T-cell (primary cell): ENCODE measurements at places on chromosomes 5 and 9. TPM values are rescaled to one million over a fixed set of nuclear protein-coding genes. Genes with fewer than 3 reads are reported as not detected.

The ARHGEF28 gene
- 0.29 TPM for total RNA-seq

DNA sequence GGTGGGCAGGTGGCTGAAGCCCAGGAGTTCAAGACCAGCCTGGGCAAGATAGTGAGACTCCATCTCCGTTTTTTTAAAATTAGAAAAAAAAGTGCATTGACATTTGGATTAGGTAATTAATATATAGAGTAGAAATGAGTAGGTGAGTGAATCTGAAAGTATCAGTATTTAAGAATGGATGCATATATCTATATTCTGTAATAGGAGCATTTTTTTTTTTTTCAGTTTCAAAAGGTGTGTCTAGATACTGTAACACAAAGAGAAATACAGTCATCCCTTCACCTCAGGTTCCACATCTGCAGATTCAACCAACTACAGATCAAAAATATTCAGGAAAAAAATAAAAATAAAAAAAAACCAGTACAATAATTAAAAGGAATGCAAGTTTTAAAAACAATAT lies 50.8 kb downstream of the RBM27 start:
- no peak for DNase-seq

DNA sequence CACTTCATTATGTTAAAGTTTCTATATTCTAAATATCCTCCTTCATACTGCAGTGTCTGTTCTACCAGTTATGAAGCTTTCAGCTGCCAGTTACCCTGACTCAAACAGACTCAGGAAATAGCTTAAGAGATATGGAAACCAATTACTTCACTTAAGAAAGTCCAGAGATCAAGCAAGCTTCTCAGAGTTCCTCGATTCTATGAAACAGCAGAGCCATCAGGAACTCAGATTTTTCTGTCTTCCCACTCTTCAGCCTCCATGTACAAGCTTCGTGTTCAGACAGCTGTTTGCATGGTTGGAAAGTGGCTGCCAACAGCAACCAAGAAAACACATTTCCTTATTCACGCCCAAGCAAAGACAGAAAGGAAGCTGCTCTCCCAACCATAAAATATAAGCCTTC lies 216.1 kb downstream of the ACTL7B start:
- no peak for DNase-seq

The SIL1 gene
- 15.1 TPM for total RNA-seq

DNA sequence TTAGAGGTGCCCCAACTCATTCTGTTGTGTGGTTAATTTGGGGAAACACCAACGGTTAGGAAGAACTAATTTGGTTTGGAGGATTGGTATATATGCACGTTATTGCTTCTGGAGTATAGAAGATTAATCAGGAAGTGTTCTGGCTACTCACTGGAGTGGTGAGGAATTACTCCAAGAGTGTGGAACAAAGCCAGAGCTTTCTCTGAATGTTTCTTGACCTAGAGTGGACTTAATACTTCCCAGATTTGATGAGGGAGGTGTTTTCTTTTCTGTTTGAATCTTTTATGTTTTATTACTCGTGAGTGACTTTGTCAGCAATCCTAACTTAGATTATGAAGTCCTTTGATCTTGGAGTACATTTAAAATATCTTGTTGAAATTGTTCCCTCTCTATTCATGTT lies 163.7 kb downstream of the MAN2A1 start:
- DNase-seq = no peak

The SPTAN1 gene
- total RNA-seq = 594 TPM

The FOXD1 gene
- total RNA-seq = 0.39 TPM

The NFIB gene
- 0.36 TPM for total RNA-seq

GRCh38 chr5:174327317-174327864 lies 281.9 kb downstream of the NSG2 start:
- DNase-seq = no peak

GRCh38 chr5:151592855-151593408 lies 1.8 kb upstream of the FAT2 start:
- DNase-seq = no peak

GRCh38 chr5:150516011-150516410 lies 8.1 kb downstream of the NDST1 start:
- no peak for DNase-seq

- DNase-seq = no peak
These were observed 133.5 kb downstream of the MED27 start for GRCh38 chr9:131946180-131946579.

- no peak for DNase-seq
These were observed 51.1 kb downstream of the ELL2 start for GRCh38 chr5:95910521-95910920.

The HMMR gene
- 0.41 TPM for total RNA-seq

DNA sequence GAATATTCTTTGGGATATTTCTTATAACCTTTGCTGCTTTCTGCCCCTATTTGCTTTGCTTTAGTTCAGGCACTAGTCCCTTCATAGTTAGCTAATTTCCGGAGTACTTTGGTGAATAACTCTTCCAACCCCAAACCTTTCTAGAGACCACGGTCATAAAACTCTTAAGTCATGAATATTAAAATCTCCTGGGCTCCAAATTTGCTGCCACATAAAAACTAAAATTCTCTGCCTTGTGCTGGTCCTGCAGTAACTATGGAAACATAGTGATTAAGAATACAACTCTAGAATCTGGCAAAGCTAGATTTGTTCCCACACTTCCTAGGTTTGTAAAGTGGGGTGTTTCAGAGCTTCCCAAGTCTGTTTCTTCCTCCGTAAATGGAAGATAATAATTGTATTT lies 10.0 kb upstream of the ACTBL2 start:
- DNase-seq = no peak

DNA sequence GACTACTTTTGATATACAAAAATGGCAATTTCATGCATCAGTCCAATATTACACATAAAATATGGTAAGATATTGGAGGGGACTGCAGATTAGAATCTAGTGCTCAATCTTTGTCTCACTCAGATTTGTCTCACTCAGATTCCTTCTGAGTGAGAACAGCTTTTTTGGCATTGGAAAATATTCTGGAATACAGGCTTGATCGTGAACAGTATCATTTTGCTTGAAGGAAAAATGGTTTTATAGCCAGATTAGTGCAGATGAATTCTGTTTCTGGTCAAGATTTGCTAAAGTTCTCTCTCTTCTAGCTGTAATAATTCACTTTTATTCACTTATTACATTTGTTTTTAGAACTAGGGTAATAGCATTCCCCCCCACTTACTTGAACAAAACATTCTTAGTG lies 51.2 kb downstream of the MAN2A1 start:
- DNase-seq = no peak

The SLIT3 gene
- not detected for total RNA-seq

GRCh38 chr9:113516840-113517577 lies 53.5 kb downstream of the RGS3 start:
- DNase-seq = peak; percentile 57
